Glutamatergic neuron (in vitro differentiated cells): ENCODE measurements at places on chromosomes 2 and 18. TPM values are rescaled to one million over a fixed set of nuclear protein-coding genes. Genes with fewer than 3 reads are reported as not detected.
A peak's percentile ranks its signal among the peaks of the same experiment; 100 is the strongest.

DNA sequence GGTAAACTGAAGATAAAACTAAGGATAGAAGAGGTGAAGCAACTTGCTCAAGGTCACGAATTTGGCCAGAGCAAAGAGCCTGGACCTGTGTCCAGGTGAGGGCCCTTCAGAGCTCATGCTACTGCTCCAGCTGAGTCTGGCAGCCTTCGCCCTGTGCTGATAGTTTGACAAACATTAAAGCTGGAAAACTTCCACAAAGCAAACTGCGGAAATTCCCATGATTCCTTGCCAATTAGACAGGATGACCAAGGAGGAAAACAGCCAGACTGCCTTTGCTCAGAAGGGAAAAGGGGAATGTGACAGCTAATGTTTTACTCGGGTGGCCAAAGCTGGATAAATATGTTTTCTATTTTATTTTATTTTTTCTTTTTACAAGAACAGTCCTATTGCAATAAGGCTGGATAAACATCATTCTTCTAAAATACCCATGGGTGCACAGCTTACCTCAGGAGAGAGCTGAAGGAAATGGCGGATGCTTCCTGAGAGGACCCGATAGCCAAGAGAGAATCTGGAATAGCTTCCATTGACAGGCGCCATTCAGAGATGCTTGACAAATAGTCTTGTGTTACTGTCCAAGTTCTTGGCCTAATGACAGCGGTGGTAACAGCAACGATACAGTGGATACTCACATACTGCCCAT is 5.3 kb upstream of the CTAGE1 start:
- no peak for DNase-seq

Gene SCYGR5
- total RNA-seq, result not detected

Gene FAM237A
- total RNA-seq, result not detected

Gene CYP27A1
- 0.98 TPM for total RNA-seq

GRCh38 chr2:44802777-44803424 is 138.6 kb upstream of the SIX3 start:
- no peak for DNase-seq

- DNase-seq, result no peak
Observed at GRCh38 chr2:45123521-45124191, 114.4 kb upstream of the SIX2 start.

- DNase-seq, result no peak
Observed at GRCh38 chr2:172329416-172329773, 98.0 kb upstream of the ITGA6 start.

DNA sequence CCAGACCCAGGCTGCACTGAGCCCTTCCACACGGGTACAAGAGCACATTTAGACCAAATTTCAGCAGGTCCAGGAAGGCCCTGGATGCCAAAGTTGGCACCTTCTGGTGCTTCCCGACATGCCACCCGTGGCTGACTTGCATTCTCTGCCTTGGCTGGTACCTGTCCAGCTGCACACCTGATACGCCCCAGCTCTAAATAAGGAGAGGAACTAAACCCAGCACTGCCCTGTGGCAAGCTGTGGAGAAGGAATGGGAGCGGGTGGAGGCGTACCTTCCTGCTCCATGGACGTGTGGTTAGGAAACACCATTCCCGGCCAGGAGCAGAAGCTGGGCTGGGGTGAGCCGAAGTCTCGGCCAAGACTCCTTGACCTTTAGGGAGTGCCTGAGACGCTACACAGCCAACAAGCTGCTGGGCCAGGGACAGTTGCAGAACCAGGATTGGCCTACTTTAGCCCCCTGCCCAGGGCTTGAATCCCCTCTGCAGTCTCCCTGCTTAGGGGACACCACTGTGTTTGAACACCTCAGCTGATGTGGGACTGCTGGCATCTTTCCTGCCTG is 86.5 kb upstream of the TAF1B start:
- peak; percentile 10 for DNase-seq

Gene ASIC4
- total RNA-seq, result 5.4 TPM

DNA sequence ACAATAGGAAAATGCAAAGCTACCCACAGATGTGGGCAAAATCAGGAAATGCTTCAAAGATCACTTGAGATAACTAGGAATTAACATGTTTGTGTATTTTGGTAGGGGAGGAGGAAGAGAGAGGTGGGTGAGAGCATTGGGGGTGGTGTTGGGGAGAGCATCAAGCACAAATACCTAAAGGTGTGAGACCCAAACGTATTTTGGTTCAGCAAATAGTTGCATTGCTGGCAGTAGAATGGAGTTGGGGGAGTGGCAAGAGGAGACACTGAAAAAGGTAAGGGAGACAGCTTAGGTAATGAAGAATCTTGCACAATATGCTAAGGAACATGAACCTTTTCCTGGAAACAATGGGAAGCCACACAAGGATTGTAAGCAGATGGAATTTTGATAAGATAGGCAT is 1.5 kb upstream of the PELI1 start:
- no peak for DNase-seq

- no peak for DNase-seq
Observed at GRCh38 chr2:221724631-221725203, 152.6 kb upstream of the EPHA4 start.

GRCh38 chr2:191070276-191070675 is 56.3 kb upstream of the STAT1 start:
- no peak for DNase-seq

DNA sequence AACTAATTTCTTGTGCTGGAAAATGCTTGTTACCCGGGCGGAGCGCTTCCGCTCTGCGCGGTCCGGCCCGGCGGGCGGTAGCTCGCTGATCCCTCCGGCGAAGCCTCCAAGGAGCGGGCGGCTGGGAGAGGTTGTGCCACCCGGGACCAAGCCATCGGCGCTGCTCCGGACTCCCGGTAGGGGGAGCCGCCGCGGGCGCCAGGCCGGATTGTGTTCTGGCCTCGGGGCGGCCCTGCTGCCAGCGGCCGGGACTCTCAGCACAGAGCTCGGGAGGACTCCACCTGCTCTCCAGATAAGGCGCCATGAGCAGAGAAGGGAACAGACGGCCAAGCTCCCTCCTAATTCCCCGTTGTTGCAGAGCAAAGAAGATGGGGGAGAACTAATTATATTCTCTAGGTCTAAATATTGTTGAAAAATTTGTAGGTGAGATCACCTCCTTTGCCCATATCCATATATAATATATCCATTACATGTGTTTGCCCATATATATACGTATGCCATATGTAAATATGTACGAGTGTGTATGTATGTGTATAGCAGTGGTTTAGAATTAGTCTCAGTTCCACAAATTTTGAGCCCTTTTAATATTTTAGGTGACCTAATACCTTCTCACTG is 13.8 kb upstream of the SATB2 start:
- peak; percentile 93 for DNase-seq

Gene PAX8
- 1.4 TPM for total RNA-seq

- no peak for DNase-seq
Observed at GRCh38 chr2:157925071-157925470, 48.9 kb upstream of the ACVR1 start.

DNA sequence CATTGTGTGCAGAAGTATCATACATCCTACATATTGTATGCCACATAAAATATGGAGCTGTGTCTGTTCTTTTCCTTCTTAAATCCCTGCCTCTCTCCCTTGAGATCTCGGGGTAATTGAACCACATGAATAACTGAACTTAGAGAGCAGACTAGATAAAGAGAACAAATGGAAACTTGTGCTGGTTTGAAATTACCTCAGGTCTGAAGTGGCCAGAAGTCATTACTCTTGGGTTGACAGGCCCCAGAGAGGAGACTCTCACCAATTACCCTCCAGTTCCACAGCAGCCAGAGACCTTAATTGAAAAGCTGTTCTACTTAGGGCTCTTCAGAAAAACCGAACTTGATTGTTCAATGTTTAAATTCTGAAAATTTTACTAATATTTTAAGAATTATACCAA is 5.0 kb upstream of the ADAM17 start:
- no peak for DNase-seq

DNA sequence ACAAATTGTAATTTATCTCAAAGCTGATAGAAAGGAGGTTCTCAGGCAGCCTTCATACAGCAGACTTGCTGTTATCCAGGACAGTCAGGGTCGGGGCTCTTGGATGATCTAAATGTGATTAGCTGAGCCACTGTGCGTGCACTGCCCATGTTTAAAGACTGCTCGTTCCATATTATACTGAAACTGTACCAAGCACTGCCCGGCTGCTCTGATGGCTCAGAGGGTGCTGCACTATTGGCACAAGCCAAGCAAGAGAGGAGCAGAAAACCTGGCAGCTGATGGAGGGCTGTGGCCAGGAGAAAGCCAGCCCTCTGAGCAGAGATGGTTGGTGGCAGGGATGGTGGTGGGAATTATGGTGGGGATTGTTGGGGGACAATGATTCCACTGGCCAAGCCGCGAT is 63.4 kb downstream of the COL6A3 start:
- DNase-seq, result no peak

GRCh38 chr2:24887307-24887874 is 32.6 kb downstream of the ADCY3 start:
- no peak for DNase-seq

DNA sequence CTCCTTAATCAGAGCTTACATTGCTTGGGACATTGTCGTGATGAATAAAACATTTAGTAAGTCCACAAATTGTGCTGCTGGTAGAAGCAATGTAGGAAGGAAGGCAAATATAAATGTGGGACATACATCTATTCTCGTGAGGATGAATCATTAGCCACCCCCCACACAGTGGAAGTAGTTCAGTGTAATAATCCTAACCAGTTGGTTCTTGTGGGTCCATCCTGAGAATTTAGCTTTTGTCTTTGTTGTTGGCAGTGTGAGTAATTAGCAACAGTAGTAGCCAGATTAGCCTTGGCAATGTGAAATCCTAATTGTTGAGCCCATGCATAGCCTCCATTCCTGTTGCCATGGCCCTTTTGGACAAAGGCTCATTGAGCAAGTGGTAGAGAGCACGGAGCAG is 532.1 kb downstream of the FBXO15 start:
- DNase-seq, result no peak

Gene BIN1
- 176 TPM for total RNA-seq

Gene PDE1A
- 4.2 TPM for total RNA-seq

Gene CCDC178
- not detected for total RNA-seq

Gene TLX2
- 21.2 TPM for total RNA-seq

DNA sequence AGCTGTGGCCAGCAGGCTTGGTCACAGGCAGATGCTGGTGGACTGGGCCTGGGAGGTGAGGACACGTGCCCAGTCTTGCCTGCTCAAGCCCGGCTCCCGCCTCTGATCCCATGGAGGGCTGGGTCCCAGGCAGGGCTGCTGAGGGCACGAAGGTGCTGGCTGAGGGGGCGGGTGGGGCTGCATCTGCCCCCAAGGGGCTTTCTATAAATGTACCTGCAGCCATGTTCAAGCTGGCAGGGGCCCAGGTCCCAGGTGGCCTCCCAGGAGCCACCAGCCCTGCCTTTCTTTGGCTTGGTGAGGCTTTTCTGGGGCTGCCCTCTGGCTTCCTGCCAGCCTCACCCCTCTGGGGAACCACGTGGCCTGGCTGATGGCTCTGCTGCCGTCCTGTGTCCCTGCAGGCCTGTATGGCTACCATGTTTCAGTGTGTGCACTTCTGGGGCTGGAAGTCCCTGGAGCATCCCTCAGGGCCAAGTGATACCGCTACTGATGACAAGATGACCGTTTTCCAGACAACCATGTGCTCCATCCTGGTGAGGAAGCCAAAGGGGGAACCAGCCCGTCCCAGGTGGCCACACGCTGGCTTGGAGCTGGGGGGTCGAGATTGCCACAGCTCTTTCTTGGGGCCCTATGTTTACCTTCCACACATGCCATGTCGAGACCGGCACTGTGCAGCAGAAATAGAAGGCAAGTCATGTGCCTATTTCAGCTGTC is 23.2 kb downstream of the HJURP start:
- DNase-seq, result peak; percentile 57

GRCh38 chr2:116145031-116145430 is 1669.5 kb upstream of the DDX18 start:
- no peak for DNase-seq

Gene ACTG2
- not detected for total RNA-seq

Gene COBLL1
- total RNA-seq, result 0.91 TPM

DNA sequence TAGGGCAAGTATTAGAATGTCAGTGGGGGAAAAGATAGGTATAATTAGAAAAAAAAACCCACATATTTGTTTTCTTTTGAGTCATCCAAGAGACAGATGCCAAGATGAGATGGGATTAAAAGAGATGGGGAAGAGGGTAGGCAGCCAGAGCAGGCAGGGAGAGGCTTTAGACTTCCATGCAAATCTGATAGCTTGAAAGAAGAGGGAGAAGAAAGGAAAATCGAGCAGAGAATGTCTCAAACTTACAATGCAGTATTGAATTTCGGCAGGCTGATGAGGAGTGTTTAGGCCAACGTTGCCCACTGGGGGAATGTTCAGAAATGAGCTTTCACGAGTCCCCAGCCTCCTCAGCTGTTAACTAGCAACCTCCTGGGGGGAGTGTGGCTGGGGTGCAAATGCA is 91.3 kb downstream of the SPATS2L start:
- no peak for DNase-seq

Gene ABCG5
- not detected for total RNA-seq

- DNase-seq, result no peak
Observed at GRCh38 chr2:114219456-114219855, 223.0 kb upstream of the DPP10 start.

DNA sequence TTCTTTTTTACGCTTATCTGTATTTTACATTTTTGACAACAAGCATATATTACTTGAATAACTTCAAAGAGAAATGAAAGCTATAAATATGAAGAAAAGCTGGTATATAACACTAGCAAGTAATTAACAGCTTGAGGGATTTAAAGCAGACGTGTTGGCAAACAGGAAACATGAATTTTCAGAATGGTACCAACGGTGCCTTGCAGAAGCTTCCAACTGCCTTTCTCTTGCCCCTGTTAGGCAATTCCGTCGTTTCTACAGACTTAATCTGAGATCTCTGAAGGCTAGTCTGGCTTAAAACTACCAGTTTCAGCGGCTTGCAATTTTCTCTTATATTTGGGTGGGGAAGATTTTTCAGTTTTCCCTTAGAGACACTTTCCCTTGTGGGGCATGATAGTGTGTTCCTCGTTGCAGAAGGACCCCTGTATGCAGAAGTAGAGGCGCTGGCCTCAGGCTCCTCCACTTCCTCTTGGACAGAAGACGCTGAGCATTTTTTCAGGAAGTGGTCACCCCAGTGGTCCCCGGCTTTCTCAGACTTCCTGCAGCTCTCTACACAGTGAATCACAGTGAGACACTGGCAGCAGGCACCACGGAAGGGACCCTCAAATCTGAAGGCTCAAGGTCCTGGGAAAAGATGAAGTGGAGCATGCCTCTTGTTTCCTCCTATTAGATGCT is 56.2 kb upstream of the SLC16A14 start:
- DNase-seq, result no peak

Gene HNRNPA3
- 251 TPM for total RNA-seq

DNA sequence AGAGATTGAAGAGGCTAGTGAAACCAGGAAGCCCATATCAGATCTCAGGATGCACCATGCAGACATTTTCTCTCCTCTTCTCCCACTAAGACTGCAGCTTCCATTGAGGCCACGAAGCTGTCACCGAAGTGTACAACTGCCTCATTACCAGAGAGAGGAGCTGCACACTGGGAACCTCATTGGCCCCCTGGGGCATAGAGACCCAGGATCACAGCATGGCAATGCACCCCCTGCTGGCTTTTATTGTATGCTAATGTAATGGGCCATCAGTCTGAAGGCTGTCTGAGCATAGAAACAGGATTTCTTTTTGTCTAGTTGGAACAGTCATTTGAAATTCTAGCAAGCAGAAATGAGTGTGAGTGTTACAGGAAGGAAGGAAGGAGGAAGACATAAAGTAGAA is 861.6 kb upstream of the CELF4 start:
- DNase-seq, result peak; percentile 32
